Esophagus muscularis mucosa (tissue), 4 donors: ENCODE measurements at places on chromosomes 12 and 14.

DNA sequence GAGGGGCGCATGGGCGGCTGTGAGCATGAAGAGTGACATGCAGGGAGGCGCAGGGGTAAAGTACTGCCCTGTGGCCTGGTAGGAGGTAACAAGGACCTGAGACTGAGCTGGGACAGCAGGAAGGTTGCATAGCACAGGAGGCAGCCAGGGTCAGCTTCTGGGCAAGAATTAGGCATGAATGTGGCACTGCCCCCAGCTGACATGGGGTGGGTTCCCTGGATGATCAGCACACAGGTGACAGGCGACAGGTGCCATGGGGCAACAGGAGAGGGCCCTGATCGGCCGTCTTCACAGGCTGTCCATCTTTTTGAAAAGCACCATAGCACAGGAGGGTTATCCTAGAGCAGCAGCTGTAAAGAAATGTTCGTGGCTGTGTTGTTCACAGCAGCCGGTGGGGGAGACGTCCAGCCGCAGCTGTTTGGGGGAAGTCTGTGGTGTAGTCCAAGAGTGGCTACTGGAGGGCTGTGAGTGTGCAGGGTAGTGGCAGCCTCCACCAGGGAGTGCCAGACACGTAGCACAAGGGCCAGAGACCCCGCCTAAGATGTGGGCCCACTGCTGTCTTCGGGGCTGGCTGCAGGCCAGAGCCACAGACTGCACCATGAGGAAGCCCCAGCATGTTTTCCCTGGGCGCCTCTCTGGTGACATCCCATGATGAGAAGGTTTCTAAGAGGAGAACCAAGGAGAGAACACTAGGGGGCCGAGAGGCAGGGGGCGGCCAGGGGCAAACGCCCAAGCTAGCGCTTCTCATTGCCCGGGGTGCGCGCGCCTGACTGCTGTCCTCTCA, 8.4 kb downstream of the CLBA1 start:
- no peak for DNase-seq

GRCh38 chr14:38238332-38238731, 17.6 kb downstream of the CLEC14A start:
- DNase-seq = no peak

DNA sequence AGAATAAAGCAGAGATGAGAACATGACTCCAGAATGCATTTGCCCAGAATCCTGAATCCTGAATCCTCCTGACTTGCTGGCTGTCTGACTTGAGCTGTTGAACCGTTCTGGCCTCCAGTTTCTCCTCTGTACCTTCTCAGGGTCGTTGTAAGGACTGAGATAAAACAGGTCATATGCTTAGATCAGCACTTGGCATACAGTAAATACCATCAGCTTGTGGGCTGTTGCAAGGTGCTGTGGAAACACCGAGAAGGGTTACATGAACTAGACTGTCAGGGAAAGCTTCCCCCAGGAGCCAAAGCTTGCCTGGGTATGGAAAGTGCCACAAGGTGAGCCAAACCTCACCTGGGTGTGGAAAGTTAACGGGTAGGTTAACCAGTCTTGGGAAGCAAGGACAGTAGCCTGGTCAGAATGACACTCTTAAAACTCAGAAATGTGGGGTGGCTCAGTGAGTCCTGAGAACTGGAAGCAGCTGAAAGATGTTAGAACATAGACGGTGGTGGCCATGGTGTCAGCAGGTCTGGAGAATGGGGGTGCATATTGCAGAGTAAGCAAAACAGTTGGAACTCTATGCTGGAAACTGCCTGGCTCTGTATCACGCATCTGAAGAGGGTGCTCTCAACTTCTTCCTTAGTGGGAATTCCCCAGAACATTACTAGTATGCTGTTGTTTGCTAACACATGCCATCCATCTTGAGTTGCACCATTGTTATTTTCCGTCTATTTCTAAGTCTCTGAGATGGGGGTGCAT, 105.3 kb upstream of the DYRK2 start:
- DNase-seq = no peak

GRCh38 chr12:11707535-11707934, 58.1 kb downstream of the ETV6 start:
- no peak for DNase-seq

- no peak for DNase-seq
Observed at GRCh38 chr12:47819138-47819895, 386 bp downstream of the HDAC7 start.

- DNase-seq = no peak
Observed at GRCh38 chr12:56632701-56633467, 2.8 kb upstream of the BAZ2A start.

- no peak for DNase-seq
Observed at GRCh38 chr14:51663783-51664326, 12.1 kb downstream of the FRMD6 start.

DNA sequence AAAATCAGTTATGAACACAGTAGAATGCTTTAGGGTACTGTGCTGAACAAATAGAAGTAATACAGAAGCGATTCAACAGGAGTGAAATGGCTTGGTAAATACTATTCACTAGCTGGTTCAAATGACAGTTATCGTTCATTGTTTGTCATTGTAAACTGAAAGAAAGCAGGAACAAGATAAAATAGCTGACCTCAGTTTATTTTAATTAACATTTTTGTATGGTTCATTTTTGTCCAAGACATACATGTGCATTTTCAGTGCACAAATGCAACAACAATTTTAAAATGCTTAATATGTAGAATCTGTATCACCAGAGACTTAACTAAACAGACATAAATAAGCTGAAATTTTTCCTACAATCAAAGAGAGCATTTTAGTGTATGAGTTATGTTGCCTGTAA, 49.9 kb downstream of the ALX1 start:
- no peak for DNase-seq

GRCh38 chr14:74062809-74063150, 21.5 kb downstream of the ALDH6A1 start:
- DNase-seq = no peak

GRCh38 chr14:96225745-96226151, 21.1 kb downstream of the BDKRB2 start:
- DNase-seq = no peak

DNA sequence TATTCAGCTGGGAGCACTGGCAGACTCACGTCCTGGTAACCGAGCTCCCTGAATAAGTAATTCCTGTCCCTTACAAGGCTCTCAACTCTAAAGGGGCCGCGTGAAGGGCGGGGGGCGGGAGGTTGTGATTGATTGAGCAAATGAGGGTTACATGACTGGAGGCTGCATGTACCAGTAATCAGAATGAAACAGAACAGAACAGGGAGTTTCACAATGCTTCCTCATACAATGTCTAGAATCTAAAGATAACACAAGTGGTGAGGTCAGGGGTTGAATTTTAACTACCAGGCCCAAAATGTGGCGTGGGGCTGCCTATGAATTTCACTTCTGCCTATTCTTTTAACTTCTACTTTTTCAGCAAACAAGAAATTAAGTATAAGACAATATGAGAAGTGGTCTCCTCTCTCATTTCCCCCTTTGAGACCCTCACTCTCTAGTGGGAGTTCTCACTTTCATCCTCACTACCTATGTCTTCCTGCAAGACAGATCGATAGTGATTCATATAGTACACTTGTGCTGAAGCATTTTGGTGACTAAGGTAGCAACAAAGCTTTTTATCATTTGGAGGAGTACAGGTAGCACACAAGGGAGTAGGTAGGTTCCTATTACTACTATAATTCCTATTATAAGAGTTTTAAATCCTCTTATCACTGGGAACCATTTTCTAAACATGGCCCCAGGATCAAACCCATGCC, 239.8 kb downstream of the KTN1 start:
- no peak for DNase-seq

DNA sequence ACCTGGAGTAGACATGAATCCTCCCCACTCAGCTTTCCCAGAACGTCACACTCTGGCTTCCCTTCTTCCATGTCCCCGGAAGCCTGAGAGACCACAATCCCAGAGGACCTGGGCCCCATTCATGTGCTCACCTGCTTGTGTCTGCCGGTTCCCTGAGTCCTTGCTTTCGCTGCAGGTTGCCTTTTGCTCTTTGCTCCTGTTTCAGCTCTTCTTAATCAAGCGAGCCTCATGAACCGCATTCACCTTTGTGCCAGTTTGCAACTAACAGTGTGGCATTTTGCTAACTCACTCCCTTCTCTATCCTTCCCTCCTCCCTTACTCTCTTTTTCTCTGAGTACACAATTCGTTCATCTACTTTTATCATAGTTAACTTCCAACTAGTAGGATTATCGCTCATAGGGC, 23.1 kb downstream of the ENTPD5 start:
- DNase-seq = no peak

DNA sequence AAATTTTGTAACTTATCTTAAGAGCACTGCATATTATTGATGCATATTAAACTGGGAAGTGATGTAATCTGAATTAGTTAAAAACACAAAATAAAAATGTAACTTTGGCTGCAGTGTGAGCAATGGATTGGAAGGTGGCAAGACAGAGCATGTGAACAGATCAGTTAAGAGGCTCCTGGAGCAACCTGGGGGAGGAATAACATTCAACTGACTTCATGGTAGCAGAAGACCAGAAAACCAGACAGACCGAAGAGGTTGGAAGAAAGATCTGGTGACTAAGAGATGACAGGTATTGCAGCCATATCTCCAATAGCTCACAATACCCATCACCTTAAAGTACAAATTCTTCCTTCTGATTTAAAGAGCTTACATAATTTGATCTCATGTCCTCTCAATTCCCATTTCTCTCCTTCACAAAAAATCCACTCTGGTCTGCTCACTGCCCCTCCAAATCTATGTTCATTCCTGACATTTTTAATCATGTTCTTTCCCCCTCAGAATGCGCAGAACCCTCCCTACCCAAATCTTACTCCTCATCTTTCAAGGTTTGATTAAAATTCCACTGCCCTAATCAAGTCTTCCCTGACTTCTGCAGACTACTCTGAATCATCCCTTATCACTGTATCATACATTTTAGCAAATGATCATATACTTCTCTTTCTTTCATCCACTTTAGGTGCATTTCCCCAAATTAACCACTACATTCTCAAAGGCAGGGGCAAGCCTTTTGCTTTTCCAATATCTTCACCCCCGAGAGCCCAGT, 51.5 kb downstream of the DUSP16 start:
- DNase-seq = no peak

DNA sequence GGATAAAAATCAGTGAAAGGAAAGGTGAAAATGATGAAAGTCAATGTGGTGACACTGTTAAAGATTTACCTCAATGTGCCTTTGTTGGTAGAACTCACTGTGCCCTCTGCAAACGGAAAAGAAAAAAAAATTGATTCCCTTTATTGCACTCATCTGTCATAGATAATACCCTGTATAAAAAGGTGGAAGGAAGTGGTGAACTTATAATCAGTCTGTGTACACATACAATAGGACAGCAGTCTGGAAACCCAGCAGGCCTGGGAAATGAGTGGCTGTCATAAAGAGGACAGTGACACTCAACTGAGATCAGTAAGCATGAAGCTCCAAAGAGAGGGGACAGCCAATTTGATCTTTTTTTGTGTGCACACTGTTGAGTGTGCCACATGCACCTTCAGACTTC, 364.7 kb downstream of the NOVA1 start:
- DNase-seq = no peak

DNA sequence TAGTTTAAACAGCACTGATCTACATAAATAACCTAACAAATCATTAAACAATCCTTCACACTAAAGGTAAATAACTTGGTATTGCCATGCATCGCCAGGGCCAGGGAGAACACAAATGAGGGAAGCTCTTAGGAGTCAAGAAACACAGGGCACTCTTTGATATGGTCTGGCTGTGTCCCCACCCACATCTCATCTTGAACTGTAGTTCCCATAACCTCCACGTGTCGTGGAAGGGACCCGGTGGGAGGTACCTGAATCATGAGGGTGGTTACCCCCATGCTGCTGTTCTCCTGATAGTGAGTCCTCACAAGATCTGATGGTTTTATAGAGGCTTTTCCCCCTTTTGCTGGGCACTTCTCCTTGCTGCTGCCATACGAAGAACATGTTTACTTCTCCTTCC, 17.3 kb downstream of the TMEM132D start:
- peak; percentile 57 for DNase-seq

DNA sequence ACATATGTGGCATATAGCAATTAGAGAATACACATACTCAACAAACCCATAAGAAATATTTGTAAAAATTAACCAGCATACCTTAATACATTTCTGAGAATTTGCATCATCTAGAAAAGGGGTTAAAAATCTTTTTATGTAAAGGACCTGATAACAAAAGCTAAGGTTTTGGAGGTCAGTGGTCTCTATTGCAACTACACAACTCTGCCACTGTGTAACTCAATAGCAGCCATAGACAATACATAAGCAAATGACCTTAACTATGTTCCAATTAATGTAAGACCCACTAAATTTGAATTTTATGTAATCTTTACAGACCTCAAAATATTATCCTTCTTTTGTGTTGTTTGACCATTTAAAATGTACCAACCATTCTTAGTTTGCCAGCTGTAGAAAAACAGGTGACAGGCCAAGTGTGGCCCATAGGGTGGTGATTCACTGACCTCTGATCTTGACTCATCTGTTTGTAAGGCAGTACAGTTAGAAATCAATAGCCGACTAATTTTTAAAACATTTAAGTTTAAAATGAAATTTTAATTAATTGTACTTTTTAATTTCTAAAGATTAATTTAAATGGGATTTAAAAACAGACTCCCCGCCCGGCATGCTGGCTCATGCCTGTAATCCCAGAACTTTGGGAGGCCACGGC, 7.4 kb upstream of the EPS8 start:
- DNase-seq = no peak

- no peak for DNase-seq
Observed at GRCh38 chr14:92263681-92264080, 59.3 kb upstream of the SLC24A4 start.

GRCh38 chr12:6324936-6325750, 14.7 kb downstream of the PLEKHG6 start:
- DNase-seq = no peak

DNA sequence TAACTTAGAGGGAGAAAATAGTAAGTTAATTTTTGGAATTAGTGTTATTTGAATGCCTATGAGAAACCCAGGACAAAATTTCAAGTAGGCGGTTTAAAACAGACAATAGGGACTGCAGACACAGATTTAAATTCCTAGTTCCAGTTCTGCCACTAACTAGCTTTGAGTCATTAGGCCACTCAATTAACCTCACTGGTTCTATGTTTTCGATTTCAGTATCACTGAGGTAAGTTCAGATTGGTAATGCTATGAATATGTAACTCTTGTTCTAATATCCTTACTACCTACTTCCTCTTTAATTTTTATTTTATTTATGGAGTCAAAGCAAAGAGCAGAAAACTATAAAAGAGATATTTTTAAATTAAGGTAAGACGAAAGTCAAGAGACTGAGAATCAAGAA, 52.6 kb downstream of the GALC start:
- no peak for DNase-seq

DNA sequence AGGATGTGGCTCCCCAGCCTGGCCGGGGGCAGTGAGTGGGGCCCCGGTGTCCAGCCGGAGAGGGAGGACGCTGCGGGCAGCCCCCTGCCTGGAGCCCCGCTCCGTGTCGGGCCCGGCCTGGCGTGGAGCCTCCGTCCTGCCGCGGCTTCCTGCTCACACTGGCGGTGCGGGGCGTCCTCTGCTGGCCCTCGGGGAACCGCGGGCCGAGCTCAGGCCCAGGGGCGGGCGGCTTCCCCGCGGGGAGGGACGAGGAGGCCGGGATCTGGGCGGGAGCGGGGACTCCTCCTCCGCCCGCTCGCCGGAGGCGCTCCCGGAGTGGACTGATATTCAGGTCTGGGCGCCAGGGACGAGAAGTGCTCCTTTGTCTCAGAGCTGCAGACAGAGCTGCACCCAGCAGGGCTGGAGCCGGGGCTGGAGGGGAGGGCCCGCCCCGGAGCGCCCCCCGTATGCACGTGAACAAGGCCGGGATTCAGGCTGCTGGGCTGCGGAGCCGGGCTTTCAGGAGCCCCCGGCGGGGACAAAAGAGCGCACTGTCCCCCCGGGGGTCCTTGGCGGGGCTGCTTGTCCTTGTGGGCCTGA, 2.2 kb downstream of the MMP17 start:
- DNase-seq = peak; percentile 94

- DNase-seq = peak; percentile 12
Observed at GRCh38 chr14:89182326-89182725, 234.7 kb downstream of the FOXN3 start.
